NCI-H774 (cell line): ENCODE measurements at places on chromosomes 3 and 15.

DNA sequence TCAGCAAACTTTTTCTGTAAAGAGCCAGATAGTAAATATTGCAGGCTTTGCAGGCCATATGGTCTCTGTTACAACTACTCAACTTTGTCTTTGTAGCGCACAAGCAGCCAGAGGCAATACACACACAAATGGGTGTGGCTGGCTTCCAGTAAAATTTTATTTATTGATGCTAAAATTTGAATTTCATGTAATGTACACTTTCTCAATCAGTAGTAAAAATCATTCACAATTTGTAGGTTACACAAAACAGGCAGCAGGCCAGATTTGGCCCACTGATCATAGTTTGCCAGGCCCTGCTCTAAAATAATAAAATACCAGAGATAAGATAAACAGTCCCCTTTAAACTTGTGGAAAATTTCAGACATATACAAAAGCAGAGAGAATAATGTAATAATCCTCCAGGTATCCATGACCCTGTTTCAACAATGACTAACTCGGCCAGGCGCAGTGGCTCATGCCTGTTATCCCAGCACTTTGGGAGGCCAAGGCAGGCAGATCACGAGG, 330.3 kb downstream of the SHQ1 start:
- DNase-seq: no peak

- DNase-seq: no peak
These were observed 715.5 kb downstream of the GBE1 start for GRCh38 chr3:81045976-81046375.

DNA sequence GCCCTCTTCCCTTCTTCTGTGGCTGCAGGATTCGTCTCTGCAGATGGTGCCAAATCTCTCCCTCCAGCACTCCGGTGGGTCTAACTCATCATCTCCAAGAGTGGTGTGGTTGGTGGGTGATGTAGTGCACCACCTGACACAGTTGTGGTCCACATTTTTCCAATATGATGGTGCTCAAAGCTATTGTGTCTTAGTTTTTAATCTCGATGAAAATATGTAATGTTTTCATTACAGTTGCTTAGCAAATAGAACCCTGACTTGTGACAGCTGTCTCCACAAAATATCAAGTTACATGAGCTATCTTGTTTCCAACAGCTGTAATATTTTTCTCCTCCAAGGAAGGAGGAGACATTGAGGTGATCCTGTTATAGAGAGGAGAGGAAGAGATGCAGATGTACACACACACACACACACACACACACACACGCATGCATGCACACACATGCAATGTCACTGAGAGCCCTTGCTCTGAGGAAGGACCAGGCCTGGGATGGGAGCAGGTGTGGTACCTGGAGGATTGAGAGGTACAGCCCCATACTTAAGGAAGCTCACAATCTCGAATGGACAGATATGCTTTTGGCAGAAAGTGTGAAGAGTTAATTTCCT, 15.7 kb upstream of the ESYT3 start:
- DNase-seq: no peak

GRCh38 chr3:155079746-155080487, at the start of gene MME:
Gene MME (plus strand): TSS chr3:155080319. CDS start chr3:155084168, 3,849 bp downstream.
- peak; percentile 67 for DNase-seq

DNA sequence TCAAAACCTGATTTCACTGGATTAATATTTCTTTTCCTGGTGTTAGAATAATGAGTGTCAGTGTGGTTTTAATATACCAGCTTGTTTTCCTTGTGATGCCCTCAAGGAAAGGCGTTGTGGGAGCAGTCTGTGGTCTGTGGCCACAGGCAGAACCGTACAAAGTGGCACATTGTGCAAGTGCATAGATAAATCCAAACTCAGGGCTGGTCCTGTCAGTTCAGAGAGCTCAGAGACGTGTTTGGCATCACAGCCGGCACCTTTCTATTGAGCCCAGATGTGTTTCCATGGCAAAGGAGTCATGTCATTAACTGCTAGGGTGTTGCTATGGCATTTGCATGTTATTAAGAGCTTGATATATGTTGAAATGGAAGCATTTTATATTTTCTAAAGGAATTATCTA, 289.9 kb upstream of the RASGRP1 start:
- no peak for DNase-seq

DNA sequence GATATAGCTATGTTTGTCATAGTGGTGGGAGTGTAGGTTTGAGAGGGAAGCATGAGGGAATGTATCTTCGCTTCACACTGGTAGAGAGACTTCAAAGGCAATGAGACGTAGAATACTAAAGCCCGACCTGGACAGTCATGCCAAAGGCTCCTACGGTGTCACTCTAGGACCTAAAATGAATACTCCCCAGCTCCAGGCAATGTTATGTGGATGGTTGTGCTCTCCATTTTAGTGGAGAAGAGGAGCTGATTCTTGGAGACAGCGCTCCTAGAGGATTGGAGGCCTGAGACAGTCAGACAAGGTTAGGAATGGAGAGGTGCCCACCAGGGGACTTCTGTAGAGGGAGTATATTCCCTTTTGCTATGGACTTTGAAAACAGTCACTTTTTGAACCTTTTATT, 260.1 kb downstream of the MEX3B start:
- no peak for DNase-seq

- no peak for DNase-seq
These were observed 117.4 kb downstream of the ATG7 start for GRCh38 chr3:11389386-11390268.
